ENCODE measurements at places on chromosomes 1 and 21. TPM values are rescaled to one million over a fixed set of nuclear protein-coding genes. Genes with fewer than 3 reads are reported as not detected.
A peak's percentile ranks its signal among the peaks of the same experiment; 100 is the strongest.

HSD3B1 gene
- not detected for total RNA-seq

GCSAML gene
- total RNA-seq: 0.26 TPM

ADGRB2 gene
- 1.3 TPM for total RNA-seq

DNA sequence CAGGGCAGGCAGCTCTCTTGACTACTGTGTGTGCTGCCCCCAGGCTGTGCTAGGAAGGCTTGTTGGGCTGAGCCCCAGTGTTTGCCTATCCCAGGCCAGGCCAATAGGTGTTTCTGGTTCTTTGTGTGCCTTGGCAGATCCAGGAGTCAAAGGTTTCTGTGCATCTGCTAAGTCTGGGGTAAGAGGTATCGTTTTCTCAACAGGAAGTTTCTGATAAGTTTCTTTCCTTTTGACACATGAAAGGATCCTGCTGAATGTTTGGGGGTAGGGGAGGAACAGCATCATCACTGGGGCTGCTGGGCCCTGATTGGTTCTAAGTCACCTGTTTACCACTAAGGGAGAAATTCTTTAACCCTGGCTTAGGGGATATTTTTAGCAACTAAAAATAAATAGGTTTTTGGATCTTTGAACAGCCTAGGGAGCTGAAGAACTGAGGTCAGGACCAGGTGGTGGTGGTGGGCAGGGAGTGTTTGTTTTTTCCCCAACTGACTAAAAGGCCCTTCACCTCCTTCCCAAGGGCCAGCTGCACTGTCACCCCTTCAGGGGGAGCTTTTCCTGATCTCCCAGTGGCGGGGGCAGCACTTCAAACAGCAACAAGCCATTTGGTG is 85.1 kb downstream of the KCNN3 start:
- no peak for DNase-seq

GRCh38 chr1:150015651-150016131 is 5.2 kb upstream of the OTUD7B start:
- no peak for DNase-seq

- DNase-seq: no peak
Measured at GRCh38 chr21:19695796-19696195, 1292.2 kb upstream of the TMPRSS15 start.

DNA sequence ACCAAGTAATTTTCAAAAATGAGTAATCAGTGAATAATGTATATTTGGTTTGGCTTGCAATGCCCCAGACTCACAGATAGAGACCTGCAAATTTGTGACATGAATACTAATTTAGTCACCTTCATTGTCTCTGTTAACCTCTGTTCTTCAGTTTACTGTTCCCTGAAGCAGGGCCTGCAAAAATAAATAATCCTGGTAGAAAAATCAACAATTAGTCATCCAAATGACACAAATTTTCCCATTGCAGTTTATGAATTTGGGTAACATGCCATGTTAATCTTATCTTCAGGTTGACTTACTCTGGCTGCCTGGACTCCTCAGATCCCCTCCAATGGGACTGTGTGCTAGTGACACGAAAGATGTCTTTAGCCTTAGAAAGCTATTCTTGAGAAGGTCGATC is 289.5 kb downstream of the PAPPA2 start:
- DNase-seq: no peak

GRCh38 chr1:167863921-167864279 is 50.0 kb downstream of the ADCY10 start:
- DNase-seq: no peak

GRCh38 chr1:43835082-43836021 is 98.2 kb upstream of the ARTN start:
- DNase-seq: no peak

DNA sequence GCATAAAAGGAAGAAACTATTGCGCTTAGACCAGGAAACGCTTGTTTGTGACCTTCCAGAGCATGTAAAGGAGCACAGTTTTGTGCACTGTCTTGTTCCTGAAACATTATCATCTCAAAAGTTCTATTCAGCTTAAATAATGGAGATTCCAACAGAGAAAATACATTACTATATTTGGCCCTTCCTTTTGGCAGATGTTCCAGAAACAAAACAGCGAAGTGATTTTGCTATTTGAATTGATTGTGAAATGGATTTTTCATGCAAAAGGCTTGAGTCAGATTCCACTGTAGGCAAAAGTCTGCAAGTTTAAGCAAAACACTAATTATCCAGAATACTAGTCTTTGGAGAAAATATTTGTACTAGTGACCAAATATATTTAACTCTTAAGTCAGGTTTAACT is 80.3 kb upstream of the PTBP2 start:
- DNase-seq: no peak

DCDC2B gene
- total RNA-seq: not detected

GRCh38 chr21:44496564-44497550 is 41.5 kb downstream of the LRRC3 start:
- DNase-seq: no peak

CFHR1 gene
- total RNA-seq: not detected

- DNase-seq: no peak
Measured at GRCh38 chr1:210588946-210589345, 260.2 kb downstream of the HHAT start.

DNA sequence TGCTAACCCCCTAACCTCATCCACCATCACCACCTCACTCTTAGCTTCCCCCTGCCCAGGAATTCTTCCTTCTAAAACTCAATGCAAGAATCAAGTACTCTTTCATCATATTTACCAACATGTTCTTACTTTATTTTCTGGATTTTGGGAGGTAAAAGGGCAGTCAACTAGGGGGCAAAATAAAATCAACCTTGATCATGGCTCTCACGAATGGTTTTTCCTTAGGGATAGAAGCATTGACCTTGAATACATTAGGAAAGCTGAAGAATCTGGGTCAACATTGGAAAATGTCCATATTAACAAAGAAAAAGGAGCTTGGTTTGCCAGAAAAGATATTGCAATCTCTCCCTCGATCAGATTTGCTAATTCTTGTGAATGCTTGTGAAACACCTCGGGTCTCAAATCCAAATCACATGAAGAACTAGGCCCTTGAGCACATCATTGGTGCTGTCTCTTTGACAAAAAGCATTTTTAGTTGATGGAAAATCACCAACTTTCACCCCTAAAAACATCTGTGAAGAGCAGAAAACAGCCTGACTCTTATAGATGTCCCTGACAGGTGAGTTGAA is 58.9 kb downstream of the ZC3H11B start:
- no peak for DNase-seq

GRCh38 chr1:183942933-183943693 is 94.4 kb downstream of the COLGALT2 start:
- DNase-seq: no peak

HES3 gene
- not detected for total RNA-seq

- DNase-seq: no peak
Measured at GRCh38 chr1:59008599-59009347, 224.9 kb upstream of the JUN start.

CYP4A11 gene
- total RNA-seq: 0.74 TPM

- DNase-seq: no peak
Measured at GRCh38 chr1:101474039-101474665, 237.3 kb downstream of the S1PR1 start.

TNFRSF18 gene
- not detected for total RNA-seq

DNA sequence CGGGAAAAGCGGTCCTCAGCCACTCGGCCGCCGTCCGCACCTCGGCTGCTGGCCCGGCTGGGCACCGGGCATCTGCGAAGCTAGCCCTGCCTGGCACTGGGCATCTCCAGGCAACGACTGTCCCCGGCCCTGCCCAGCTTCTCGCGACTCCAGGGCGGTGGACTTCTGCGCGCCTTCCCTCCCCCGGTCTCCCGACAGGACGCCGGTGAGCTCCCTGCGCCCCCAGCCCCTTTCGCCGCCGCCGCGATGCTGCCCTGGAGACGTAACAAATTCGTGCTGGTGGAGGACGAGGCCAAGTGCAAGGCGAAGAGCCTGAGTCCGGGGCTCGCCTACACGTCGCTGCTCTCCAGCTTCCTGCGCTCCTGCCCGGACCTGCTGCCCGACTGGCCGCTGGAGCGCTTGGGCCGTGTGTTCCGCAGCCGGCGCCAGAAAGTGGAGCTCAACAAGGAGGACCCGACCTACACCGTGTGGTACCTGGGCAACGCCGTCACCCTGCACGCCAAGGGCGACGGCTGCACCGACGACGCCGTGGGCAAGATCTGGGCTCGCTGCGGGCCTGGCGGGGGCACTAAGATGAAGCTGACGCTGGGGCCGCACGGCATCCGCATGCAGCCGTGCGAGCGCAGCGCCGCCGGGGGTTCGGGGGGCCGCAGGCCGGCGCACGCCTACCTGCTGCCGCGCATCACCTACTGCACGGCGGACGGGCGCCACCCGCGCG is 514 bp downstream of the FAM43B start:
- DNase-seq: peak; percentile 52

DNA sequence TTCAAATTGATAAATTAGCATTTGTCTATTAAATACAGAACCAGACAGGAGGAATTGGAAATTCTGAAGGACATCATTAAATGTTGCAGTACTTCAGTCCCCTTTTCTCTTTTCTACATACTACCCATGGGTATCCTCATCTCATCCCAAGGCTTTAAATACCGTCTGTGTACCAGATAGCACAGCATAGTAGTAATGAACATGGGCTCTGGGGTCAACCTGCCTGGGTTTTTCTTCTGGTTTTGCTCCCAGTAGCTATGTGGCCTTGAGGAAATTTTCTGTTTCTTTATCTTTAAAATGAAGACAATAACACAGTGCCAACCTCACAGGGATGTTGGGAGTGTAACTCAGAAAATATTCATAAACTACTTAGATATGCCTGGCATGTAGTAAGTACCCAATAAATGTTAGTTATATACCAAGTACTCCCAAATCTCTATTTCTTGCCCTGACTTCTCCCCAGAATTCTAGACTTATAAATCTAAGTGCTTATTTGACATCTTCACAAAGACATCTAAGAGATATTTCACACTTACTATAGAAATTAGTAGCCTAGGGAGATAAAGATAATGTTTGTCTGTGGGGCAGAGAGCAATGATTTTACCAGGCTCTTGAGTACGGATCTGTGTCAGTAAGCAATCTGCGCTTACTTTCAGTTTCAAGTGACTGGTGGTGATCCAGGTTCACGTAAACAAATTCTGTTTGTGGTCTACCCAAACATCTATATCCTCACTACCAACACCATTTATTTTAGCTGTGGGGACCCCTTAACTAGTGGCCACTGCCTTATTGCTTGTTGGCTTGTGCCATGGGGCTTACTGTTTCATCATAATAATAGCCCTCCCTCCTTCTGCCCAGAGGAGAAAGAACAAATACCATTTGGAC is 37.3 kb downstream of the VANGL2 start:
- DNase-seq: no peak

DNA sequence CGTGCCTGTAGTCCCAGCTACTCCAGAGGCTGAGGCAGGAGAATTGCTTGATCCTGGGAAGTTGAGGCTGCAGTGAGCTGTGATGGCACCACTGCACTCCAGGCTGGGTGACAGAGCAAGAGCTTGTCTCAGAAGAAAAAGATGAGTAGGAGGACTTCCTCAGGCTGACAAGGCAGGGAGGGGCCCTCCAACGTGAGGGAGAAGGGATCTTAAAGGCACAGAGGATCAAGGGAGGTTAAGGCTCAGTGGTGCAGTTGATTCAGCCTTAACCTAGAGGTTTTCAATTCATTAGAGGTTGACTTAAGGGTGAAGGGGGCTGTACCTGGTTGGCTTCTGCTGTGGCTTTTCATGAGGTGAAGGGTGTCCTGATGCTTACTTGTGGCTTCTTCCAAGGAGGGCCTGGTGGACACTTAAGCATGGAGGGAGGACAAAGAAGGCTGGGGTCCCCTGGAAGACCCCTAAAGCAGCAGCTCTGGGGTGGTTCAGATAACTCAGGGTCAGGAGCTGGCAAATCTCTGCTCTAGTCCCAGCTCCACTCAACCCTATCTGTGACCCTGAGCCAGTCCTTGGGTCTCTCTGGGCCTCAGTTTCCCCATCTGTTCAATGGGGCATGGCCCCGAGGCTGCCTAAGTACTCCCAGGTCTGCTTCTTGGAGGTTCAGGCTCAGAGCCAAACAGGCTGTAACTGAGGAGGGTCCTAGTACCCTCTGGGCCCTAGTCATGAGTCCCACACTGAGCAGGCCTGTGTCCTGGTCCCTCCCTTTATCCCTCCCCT is 6.3 kb downstream of the EXTL1 start:
- no peak for DNase-seq

- no peak for DNase-seq
Measured at GRCh38 chr1:88890791-88891317, 513 bp downstream of the GTF2B start.

DNA sequence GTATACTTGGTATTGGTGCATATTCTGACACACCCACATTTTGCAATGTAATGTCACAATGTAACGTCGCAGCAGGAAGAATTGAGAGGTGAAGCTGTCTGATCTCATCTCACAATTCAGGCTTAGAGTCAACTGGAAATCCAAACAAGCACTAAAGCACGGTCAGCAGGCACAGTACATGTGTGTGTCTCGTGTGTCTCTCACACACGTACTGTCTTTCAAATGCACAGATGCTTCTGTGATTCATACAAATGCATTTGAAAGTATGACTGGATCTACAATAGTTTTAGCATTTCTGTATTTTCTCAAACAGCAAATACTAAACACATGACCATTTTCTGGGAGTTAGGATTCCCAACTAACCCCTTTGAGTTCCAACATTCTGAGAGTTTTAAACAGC is 26.9 kb downstream of the LBR start:
- DNase-seq: no peak

DNA sequence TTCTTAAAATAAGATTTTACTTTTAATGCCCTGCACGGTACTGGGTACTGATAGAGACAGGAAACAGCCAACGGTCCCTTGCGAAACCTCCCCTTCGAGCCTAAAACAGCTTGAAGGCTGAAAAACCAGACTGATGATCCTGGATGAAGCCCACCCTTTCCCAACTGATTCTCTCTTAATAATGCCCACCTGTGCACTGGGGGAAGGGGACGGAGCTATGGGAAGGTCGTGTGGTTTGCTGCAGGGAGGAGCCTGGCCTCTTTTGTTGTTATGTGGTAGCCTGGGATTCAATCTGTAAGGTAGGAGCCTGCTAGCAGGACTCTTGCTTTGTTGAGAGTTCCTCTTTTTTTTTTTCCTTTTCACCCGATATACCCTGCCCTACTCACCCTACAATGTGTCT is 25.6 kb downstream of the SAMSN1 start:
- DNase-seq: no peak

DNA sequence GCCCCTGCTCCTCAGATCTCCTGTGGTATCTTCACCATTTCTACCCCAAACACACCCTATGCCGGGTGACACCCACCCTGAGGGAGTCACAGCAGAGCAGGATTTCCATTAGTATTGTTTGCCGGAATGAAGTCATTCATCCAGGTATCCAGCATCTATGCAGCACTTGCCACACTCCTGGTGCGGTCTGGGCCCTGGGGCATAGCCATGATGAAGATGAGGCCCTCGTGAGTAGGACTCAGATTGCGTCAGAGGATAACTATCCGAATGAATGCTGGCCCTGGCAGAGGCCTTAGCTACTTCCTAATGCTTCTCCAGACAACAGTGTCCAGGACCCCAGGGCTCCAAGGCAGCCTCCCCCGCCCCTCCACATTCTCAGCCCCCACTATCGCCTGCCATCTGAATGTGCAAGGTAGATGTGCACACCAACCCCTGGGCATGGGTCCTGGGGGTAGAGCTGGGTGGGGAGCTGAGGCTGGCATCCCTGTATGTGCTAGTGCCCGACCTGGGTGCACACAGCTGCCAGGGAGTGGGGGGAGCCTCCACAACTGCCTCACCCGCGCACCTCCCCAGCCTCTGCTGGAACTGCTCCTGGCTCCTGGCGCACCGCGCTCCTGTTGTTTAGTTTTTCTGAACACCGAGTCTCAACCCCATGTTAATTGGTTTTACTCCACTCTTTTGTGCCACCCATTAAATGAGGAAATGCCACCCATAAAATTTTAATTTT is 25.5 kb upstream of the ZC3H12A start:
- no peak for DNase-seq

ACTL8 gene
- total RNA-seq: not detected

- DNase-seq: no peak
Measured at GRCh38 chr1:58231204-58231603, 315.3 kb downstream of the OMA1 start.
